ENCODE measurements at places on chromosomes 16 and 17.

DNA sequence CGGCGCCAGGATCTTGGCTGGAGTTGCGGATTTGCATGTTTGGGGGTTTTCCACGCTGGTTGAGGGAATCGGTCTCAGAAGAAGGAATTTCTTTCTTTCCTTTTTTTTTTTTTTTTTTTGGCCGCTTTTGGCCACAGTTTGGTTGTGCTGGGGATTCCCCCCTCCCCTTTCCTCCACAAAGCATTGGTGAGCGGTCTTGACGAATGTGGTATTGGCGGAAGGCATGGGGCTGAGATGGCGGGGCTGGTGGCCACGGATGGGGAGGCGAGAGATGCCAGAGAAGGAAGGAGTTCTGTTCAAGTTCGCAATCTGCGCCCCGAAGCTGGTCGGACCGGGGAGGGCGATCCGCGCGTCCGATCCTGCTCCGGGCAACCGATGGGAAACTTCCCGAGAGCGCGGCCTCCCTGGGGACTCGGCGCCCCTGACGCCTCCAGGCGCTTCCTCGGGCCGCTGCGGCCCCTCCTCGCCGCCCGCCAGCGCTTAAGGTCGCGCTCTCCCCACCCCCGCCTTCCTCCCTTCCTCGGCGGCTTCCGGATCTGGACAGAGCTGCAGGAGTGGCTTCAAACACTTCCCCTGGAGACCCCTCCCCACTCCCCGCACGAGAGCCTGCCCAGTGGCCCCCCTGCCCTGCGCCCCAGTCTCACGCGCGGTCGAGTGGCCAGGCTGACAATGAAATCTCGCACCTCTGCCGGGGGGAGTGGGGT lies 43.2 kb downstream of the RAI1 start:
- DNase-seq, result no peak

GRCh38 chr17:42240201-42240600 lies 36.0 kb downstream of the STAT5B start:
- DNase-seq, result no peak

DNA sequence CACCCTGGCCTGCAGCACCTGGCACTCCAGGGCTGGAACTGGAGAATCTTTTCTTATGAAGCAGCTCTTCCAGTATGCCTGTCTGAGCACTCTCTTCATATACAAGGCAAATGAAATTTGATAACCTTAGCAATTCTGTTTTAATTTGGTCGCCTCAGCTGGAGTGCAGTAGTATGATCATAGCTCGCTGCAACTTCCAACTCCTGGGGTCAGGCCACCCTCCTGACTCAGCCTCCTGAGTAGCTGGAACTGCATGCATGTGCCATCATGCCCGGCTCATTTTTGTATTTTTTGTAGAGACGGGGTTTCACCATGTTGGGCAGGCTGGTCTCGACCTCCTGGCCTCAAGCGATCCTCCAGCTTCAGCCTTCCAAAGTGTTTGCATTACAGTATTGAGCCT lies 140.8 kb upstream of the CHMP6 start:
- DNase-seq, result no peak

DNA sequence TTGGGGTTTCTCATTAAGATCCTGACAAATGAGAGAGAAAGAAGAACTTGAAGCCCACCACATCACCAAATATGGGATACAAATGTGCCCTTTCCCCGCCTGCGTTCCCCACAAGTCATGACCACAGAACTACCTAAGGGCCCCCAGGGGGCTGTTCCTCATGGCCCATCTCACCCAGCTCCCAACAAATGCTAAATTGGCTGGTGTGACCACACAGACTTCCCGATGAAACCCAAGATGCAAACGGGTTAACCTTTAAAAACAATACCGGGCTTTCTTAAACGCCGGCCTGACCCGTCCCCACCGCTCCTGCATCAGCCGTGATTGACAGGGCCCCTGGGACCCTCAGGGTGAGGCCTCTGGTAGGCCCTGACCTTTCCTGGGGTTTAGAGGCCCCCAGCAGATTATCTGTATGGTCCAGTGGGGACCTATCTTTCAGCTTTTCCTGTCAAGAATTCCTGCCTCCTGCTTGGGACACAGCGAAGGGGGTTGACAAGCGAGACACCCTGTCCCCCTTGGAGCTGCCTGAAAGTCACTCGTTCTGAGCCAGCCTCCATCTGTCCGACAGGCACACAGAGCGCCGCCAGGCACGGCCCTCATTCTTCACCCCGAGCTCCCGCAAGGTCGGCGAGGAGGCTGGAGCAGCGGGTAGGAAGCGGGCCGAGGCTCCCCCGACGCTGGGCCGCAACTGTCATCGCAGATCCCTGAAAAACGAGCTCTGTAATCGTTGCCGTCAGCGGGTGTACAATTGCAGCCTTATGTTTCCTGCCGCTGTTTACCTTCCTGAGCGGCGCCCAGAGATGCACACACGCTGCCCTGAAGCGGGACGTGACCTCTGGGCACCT lies 300.1 kb downstream of the FOXL1 start:
- DNase-seq, result no peak

DNA sequence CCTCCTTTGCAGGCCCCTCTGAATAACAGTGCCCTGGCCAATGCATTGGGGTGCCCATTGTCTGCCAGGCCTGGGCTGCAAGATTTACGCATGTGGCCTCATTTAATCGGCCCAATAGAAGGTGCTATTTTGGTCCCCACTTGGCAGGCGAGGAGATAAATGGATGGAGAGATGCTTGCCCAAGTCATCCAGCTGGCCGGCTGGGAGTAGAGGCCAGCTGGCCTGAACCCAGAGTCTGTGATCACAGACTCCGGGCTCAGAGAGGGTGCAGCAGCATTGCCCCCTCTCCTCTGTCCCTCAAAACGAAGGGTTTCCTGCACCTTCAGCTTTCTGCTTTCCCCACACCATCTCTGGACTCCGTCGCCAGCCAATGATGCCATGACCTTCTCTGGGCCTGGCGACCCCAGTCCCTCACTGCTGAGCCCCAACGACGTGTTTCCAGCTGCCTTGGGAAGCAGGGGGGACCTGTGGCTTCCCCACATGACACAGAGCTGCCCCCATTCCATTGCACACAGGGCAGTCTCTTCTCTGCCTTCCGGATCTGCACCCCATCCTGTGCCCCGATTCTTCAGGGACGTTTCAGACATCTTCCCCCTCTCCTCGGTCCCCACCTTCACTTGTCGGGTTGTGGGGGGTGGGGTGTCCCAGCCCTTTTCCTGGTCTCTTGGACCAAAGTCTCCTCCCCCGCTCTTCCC lies 3.5 kb upstream of the ADGRG1 start:
- no peak for DNase-seq

DNA sequence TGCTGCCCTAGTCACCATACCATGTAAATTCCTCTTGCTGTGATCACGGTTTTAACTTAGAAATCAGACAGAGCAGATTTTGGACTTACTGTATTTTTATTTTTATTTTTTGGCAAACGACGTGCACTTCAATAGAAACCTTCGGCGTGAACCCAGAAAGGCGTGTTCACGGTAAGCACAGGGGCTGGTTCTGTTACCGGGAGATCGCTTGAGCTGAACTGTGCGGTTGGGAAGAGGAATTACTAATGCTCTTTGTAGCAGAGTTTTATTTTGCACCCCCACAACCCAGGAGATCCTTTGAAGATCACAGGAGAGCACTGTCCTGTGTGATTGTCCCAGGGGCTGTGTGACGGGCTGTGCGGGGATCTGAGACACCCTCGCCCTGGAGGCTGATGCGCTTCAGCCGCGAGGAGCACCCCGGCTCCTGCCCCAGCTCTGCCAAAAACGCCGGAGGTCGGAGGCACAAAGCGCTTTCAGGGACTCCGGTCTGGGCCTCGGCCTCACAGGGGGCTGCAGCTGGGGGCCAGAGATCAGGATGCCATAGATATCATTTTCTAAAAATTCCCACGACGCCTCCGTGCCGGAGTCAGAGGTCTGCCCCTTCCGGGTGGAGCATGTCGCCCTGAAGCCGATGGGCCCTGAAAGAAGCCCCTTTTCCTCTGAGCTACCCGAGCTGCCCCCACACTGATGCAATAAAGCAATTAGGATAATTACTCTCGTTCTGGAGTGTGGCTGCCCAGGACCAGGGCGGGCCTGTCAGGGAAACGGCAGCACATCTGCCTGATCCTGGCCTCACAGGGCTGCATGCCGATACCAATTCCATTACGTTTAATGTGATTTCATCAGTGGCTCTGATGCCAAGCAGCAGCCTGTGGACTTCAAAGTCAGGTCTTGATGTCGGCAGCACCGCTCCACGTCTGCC lies 71.8 kb downstream of the LMF1 start:
- DNase-seq, result no peak

DNA sequence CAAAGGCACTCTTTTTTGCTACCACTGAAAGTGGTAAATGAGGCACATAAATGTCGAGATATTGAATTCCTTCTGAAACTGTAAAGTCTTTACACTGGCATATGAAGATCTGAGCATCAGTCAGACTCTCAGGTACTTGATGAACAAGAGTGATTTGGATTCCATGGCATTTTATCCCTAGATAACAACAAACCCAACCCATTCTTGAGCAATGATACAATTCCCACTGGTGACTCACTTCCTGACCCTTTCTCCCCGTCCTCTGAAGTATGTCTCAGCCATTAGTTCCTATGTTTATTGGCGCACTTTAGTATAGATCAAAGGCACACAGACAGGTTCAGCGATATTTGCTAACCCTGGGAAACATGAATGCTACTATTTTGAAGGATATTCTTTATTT lies 147.0 kb upstream of the RBFOX1 start:
- no peak for DNase-seq

- DNase-seq, result no peak
These were observed at the start of gene SCNN1G for GRCh38 chr16:23182679-23183542. TSS of gene SCNN1G (plus strand) at chr16:23182745. CDS start at chr16:23186272, 3,527 bp downstream.

- DNase-seq, result no peak
These were observed 108.9 kb upstream of the CIBAR2 start for GRCh38 chr16:85220964-85221731.

DNA sequence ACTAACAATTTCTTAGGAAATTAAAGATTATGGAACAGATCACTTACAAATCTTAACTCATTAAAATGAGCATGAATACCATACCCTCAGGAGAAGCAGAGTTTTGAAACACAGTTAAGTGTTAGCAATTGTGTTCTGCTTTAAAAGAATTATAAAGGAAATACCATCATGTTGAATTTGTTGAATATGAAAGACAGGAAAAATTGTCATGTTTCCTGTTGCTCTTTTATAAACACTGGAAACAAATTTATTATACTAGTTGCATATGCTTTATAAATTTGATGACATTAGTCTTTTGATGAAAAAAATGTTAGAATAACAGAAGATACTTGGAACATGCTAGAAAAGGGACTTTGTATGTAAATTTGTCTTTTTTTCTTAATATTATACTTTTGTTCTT lies 59.7 kb downstream of the VMP1 start:
- DNase-seq, result no peak

GRCh38 chr16:81838794-81839193 lies 59.7 kb downstream of the PLCG2 start:
- no peak for DNase-seq

- DNase-seq, result no peak
These were observed 253.0 kb downstream of the FOXL1 start for GRCh38 chr16:86831366-86831765.

- no peak for DNase-seq
These were observed 169.4 kb downstream of the SNX29 start for GRCh38 chr16:12145918-12146317.
